Activated T-helper 1 cell treated with anti-CD3 and anti-CD28 coated beads, Interleukin-12 subunit alpha, Interleukin-12 subunit beta, Interleukin-2, Interleukin-4 antibody, amounts not matched to agents 30 ng/mL and 10 ng/mL and 1 ng/mL, durations not matched to agents 14 hours and 24 hours and 36 hours (primary cell): ENCODE measurements at places on chromosomes 2 and 18.

- DNase-seq: no peak
Measured at GRCh38 chr2:121052521-121052920, 232.5 kb downstream of the TFCP2L1 start.

GRCh38 chr18:68034296-68034695 lies 517.8 kb upstream of the DSEL start:
- DNase-seq: no peak

DNA sequence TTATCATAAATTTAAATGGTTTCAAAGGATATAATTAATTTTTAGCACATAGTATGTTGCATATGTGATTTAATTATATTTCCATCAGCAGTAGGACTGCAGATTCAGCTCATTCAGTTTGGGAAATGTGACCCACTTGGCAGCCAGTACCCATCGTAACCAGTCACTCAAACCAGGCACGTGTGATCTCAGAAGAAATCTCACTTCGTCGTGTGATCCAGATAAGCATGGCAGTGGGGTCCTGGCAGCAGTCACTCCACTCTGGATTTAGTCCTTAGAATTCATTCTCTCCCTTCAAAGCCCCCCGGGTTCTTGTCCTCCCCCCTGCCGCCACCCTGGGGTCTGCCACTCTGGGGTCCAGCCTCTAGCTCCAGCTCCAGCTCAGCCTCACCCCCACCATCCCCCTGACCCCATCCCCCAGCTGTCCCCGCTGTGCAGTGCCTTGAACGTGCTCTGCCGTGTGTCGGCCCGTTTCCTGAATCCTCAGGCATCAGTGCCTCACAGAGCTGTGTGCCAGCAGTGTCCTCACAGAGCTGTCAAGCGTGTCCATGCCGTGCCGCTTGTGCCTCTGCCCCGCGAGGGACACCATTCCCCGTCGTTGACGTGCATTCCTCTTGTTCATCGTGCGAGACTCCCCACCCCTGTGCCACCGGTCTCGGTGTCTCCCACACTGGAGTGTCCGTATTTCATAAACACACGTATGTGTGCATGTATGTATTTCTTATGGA lies 34.8 kb downstream of the TRAPPC12 start:
- DNase-seq: no peak

GRCh38 chr2:71695235-71696120 lies 242.1 kb downstream of the DYSF start:
- DNase-seq: no peak

DNA sequence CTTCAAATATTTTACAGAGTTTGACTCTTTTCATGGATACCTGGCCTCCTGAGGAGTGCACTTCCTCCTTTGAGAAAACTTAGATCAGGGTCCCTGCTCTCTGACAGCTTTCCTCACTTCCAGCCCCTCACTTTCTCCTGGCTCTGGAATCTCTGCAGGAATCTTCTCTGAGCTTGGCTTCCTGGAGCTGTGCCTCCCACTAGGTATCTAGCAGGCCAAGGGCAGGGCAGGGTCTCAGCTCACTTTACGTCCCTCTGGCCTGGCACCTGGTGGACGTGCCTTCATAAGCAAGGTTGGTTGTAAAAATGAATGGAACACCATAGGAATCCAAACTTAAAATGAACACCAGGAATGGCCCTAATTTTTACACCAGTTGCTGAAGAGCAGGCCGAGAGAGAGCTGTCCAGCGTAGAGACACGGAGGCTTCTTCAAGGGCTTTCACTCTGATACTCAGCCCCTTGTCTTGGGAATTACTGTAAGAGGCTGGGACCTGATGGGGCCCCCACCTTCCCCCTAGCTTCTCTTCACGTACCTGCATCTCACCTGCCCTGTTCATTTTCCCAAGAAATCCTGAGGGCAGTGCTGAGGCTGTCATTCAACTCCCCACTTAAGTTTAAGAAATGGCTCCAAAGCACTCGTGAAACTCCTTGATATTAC lies 426.9 kb upstream of the ID2 start:
- no peak for DNase-seq

DNA sequence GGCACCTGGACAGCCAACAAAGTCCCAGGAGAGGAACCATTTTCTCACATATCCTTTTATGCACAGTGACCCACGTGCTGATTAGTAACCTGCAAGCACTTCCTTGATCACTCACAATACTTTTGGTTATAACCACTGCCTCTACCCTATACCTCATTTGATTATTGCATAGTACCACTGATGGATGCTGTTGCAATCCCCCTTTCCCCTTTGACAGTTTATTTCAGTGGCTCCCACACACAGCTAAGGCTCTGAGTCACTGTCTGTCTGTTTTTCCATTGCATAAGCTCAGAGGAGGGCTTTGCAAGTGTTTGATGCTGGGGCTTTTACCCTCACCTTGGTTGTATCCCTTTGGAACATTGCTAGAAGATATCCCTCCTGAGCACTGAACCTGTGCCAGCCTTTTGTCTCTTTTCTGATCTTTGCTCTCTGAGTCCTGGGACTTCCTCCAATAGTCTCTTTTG lies 101.7 kb upstream of the RBBP8 start:
- DNase-seq: no peak

DNA sequence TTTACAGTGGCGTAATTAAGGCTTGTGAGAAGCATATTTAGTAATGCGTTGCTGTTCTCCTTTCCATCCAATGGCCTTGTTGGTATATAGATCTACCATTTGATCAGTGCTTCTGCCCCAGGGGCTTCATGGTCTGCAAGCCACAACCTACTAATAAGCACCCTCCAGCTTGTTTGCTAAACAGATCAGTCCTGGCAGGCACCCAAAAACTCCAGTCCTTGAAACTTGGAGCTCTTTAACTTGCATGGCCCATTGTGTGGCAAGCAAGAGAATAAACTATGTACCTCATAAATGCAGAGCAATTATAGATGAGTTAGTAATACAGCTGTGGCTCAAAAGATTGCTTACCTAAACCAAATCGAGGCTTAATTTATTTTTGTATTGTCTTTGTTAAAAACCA lies 158.5 kb downstream of the FTCDNL1 start:
- no peak for DNase-seq

DNA sequence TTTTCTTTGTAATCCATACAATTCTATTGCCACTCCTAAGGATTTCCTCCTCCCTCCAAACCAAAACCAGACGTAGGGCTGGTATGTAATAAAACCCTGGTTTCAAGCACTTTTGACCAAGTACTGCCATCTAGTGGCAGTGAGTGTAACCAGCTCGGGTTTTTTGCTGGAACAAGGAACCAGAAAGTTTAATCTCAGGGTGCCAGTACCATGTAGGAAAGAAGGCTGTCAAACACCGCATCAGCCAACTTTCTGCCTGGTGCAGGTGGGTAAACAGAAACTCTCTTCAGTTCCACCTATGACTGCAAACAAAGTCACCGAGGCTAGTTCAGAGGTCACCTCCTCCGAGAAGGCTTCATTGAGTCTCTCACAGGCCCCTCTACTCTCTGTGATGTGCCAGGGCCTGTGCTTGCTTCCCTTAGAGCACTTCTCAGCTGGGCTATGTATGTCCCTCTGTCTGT lies 10.2 kb upstream of the THNSL2 start:
- peak; percentile 33 for DNase-seq

DNA sequence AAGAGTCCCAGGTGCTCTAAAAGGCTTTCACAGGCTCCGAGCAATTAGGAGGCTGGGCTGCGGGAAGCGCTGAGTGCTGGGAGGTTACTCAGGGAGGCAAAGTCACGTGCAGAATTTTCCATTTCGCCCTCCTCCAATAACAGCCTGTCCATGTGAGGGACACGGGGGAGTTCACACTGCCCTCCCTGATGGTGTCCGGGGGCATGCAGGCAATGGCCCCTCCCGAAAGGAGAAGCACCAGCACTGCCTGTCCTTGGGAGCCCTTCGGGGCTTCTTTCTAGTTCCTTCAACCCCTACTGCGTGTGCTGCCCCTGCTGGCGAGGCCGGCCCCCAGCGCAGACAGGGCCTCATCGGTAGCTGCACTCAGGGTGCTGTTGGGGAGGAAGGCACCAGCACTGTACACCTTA lies 63.1 kb upstream of the HPCAL1 start:
- no peak for DNase-seq

GRCh38 chr18:60047556-60047955 lies 147.8 kb downstream of the PMAIP1 start:
- no peak for DNase-seq

DNA sequence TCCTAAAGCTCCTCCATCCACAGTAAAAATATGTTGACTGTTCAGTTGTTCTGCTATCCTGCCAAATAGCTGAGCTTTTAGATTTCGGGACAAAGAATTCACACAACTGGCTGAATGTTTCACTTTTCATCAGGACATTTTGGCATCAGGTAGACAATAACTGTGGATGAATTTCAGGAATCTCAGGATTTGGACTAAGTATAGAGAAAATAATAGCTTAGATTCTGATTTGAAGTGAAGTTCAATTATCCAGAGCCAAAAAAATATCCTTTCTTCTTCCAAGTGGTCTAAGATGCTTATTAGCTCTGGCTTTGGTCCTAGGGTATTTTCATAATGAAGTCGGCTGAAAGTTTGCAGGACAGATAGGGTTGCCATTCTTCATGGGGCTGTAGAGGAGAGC lies 16.1 kb downstream of the KCNE4 start:
- DNase-seq: no peak

DNA sequence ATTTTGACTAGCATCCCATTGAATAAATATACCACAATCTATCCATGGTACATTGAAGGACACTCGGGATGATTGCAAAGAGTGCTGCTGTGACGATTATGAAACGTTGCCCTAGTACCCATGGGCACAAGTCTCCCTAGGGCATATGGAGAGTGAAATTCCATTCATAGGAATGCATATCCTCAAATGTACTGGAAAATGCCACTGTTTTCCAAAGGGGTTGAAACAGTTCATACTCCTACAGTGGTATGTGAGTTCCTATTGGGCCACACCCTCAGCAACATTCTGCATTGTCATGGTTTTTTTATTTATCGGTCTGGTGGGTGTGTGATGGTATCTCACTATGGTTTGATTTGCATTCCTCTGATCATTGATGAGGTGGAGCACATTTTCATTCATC lies 130.6 kb downstream of the TWIST2 start:
- no peak for DNase-seq

- DNase-seq: no peak
Measured at GRCh38 chr2:227655454-227655853, 11.2 kb upstream of the SCYGR5 start.

GRCh38 chr18:60893355-60894097 lies 439.7 kb upstream of the CDH20 start:
- no peak for DNase-seq

DNA sequence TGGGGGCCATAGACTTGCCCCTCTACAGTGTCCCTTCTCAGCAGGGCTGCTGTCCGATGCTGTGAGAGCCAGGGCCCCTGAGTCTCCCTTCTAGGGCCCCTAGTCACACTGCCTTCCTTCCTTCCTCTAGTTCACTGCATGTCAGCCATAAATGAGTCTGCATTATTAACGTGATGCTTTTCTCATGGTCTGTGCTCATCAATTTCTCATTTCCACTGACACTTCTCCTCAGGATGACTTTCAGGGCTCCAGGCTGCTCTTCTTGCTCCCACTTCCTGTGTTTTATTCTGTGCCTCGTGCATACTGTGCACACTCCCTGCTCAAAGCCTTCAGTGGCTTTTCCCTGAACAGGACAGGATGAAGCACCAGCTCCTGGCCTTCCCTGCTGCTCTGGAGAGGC lies 146.5 kb downstream of the FAM210A start:
- DNase-seq: no peak

DNA sequence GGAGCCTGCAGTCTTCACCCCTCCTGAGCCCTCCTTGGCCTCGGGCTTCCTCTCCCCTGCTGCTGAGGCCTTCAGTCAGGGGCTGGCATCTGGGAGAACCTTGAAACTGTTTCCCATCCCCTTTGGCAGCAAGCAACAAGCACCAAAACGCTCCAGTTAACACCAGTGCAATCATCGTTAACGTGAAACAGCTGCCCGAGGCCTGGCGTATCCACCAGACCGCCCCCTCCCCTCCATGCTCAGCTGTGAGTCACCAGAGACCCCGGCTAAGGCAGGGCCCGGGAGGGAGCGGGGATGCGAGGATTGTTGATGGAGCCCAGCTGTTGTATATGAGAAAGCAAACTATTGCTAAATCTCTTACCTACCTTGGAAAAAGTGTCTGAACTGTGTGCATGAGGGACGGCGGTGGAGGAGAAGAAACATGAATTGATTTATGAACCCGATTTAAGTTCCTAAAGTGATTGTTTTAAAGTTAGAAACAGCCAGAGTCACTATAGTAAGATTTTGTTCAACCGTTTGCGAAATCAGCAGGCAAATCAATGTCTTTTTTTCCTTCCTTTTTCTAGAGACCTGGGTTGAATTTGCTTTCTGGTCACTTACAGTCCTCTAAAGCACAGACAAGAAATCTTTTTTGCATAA lies 5.2 kb downstream of the ZFP36L2 start:
- DNase-seq: no peak

- no peak for DNase-seq
Measured at GRCh38 chr2:234050455-234051135, at the start of gene SPP2. Gene SPP2 (plus strand): TSS chr2:234050702. CDS start chr2:234050787, 85 bp downstream.

DNA sequence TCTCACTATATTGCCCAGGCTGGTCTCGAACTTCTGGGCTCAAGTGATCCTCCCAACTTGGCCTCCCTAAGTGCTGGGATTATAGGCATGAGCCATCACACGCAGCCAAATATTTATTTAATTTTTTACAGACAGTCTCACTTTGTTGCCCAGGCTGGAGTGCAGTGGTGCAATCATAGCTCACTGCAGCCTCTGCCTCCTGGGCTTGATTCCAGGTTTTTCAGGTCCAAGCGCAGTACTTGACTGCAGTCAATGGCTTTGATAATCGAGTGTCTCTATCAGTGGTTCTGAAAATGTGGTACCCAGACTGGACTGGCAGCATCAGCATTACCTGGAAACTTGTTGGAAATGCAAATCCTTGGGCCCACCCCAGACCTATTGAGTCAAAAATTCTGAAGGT lies 63.1 kb downstream of the PLB1 start:
- DNase-seq: no peak

- no peak for DNase-seq
Measured at GRCh38 chr18:23857164-23857552, 157.4 kb upstream of the TTC39C start.

GRCh38 chr2:101089942-101090799 lies 61.0 kb downstream of the TBC1D8 start:
- DNase-seq: no peak

- no peak for DNase-seq
Measured at GRCh38 chr2:85589982-85590791, 5.4 kb upstream of the RNF181 start.

- DNase-seq: no peak
Measured at GRCh38 chr2:153871231-153872221, at the start of gene GALNT13. Gene GALNT13 (plus strand): TSS chr2:153871922.

DNA sequence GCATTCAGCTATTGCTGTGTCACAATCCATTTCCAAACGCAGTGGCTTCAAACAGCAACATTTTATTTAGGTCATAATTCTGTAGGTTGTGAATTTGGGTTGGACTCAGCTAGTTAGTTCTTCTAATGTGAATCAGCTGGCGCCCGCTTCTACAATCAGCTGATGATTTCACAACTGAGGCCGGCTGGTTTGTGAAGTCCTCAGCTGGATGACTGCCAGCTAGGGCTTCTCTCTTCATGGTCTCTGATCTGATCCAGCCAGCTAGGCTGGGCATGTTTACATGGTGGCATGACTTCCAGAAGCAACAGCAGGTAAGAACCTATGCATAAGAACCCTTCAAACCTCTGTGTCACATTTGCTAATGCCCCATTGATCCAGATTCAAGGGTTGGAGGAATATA lies 172.0 kb downstream of the SLC4A10 start:
- DNase-seq: no peak

GRCh38 chr2:171762879-171763573 lies 75.8 kb downstream of the DYNC1I2 start:
- DNase-seq: no peak
